ENCODE measurements at places on chromosomes 6 and 20.
A peak's percentile ranks its signal among the peaks of the same experiment; 100 is the strongest.

DNA sequence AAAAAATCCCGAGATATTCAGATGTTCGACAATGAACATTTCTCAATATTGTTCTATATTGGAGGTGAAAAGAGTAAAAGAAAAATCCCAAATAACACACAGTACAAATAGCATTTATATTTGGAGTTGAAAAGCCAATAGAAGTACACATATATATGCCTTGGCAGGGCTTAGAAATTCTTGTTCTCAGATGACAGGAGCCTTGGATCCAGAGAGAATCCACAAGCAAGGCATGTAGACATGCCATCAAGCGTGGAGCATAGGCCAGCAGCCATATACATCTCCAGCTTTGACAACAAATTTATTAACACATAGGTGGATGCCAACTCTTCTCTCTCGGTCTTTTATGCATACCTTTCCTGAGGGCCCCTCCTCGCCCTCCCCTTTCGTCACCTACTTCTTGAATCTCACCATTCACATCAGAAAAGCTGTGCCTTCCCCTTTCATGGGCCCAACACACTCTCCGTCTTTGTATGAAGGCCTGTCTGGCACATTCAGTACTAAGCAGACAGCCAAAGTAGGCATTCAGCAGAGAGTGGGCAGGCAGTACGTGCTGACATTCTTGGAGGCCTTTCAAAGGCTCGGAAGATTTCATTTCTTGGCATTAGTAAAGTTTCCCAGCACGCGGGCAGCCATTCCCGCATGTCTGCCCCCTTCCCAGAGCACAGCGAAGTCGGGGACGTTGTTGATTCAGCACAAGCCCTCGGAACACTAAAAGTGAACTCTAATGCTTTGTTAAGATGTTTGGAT, 18.2 kb downstream of the NEDD9 start:
- DNase-seq = no peak

DNA sequence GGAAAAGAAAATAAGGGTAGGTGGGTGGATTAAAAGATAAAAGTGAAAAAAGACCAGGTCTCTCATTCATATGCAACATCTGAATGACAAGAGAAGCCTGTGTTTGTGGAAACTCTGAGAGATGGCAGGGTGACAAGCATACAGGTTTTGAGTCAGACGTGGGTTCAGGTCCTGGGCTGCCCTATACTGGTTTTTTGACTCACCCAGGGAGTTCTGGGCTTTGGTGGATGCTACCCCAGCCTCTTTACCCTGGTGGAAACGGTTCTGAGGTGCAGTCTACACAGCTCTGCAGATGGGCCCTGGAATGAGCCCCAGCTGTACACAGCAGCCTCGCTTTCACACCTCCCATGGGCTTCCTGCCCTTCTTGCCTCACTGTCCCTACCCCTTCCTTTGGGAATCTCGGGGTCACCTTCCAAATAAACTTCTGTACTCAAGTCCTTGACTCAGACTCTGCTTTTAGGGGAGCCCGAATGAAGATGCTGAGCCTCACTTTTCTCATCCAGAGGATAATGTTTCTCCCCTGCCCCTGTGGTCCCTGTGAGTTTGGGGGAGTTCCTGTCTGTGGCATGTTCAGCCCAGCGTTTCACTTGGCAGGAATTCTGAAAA, 77.7 kb upstream of the CLDN20 start:
- DNase-seq = no peak

- DNase-seq = no peak
Observed at GRCh38 chr6:56807989-56808337, 146.9 kb upstream of the BEND6 start.

GRCh38 chr6:21596145-21596948, 2.8 kb downstream of the SOX4 start:
- DNase-seq = peak; percentile 76

GRCh38 chr20:34632870-34633452, 43.9 kb downstream of the PIGU start:
- no peak for DNase-seq

GRCh38 chr6:170456886-170457698, 96.0 kb downstream of the PSMB1 start:
- DNase-seq = no peak

DNA sequence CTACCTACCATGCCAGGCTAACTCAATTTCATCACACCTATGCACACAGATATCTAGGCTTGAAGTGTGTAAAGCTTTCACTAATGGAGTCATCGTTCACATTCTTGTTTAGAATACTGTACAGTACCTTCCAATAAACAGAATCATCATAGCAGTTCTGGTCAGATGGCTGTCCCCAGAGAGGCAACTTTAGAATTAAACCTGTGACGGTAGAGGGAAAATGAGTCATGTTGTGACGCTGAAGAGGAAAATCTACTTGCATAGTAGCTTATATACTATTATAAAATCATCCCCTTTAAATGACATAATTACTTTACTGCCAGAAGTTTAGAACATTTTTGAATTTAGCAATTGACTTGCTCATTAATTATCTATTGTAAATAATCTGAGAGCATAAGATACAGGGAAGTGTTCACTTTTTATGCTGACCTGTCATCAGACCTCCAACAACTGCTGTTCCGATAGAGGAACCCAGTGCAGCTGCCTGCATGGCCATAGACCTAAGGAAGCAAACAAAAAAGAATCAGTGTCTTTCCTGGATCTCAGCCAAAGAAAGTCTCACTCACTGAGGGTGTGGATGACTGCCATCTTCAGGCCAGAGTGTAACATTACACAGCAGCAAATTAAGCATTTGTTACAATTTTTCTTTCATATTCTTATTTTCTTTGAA, 29.8 kb downstream of the RHAG start:
- DNase-seq = peak; percentile 29

DNA sequence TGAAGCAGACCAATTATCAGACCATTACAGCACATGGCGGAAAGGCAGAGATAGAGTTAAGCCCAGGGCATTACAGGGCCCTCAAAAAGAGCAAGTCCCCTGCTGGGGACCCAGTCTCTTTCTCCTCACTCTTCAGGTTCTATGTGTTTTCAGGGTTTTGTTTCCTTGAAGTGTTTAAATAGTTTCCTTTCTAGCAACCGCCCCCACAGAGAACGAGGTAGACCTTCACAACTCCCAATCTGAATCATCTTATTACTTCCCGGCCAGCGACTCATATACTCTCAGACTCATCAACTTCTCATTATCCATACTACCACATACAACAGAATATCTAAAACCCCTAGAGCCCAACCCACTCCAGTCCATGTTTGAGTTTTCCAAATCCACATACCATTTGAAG, 526.6 kb upstream of the ARID1B start:
- DNase-seq = no peak

DNA sequence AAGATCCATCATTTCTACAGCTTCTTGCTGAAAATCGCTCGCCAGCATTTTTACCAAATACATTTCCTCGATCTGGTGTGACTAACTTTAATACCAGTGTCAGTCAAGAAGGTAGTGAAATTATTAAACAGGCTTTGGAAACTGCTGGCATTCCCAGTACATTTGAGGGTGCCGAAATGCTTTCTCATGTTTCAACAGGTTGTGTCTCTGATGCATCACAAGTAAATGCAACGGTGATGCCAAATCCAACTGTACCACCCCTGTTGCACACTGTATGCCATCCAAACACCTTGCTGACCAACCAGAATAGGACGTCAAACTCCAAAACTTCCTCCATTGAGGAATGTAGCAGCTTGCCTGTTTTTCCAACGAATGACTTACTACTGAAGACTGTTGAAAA, 64.4 kb upstream of the SMIM8 start:
- DNase-seq = no peak

GRCh38 chr6:116316772-116317467, 37.2 kb upstream of the TSPYL1 start:
- DNase-seq = no peak

- no peak for DNase-seq
Observed at GRCh38 chr6:130505808-130506598, 140.2 kb downstream of the TMEM200A start.

DNA sequence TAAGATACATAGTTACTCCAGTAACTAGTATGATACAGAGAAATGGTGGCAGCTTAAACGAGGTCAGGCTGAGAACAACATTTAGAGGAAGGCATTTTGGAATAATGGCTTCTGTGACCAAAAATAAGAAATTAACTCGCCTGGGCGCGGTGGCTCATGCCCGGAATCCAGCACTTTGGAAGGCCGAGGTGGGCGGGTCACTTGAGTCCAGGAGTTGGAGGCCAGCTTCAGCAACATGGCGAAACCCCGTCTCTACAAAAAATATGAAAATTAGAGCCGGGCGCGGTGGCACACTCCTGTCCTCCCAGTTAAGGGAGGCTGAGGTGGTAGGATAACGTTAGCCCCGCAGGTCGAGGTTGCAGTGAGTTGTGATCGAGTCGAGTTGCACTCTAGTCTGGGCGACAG, 1.8 kb downstream of the IGF2R start:
- no peak for DNase-seq

- no peak for DNase-seq
Observed at GRCh38 chr20:24353135-24353690, 116.2 kb upstream of the SYNDIG1 start.

GRCh38 chr6:167221400-167222201, 63.8 kb upstream of the GPR31 start:
- DNase-seq = no peak

GRCh38 chr6:87213364-87213763, 58.0 kb downstream of the ZNF292 start:
- DNase-seq = no peak

GRCh38 chr6:47603995-47604394, 94.4 kb upstream of the ADGRF4 start:
- DNase-seq = no peak

GRCh38 chr20:45626540-45626939, 3.0 kb upstream of the WFDC10A start:
- no peak for DNase-seq

GRCh38 chr6:16721977-16722376, 39.3 kb downstream of the ATXN1 start:
- no peak for DNase-seq

DNA sequence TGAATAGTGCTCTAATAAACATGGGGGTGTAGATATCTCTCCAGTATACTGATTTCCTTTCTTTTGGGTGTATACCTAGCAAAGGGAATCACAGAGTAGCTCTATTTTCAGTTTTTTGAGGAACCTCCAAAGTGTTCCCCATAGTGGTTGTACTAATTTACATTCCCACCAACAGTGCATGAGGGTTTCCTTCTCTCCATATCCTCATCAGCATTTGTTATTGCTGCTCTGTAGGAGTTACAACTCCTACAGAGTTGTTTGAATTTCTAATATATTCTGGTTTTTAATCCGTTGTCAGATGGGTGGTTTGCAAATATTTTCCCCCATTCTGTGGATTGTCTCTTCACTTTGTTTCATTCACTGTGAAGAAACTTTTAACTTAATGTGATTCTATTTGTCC, 207.9 kb downstream of the FUT9 start:
- DNase-seq = no peak

- DNase-seq = no peak
Observed at GRCh38 chr20:16544949-16545348, 28.3 kb downstream of the KIF16B start.

- DNase-seq = no peak
Observed at GRCh38 chr6:91538622-91539021, 951.8 kb upstream of the MAP3K7 start.

DNA sequence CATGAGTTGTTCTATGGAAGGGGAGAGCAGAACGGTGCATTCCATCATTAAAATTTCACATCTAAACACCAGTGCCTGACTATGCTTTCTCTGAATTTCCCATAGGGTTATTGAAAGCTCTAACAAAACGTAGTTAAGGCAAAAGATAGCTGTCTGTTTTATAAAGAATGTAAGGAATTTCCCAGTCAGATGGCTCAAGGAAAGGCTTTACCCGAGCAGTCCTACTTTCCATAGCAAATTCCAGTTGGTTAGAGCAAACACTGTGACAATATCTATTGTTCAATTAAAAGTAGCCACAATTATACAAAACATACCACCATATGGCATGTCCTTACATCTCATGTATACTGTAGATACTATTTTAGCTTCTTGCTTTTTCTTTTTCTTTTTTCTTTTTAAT, 1059.5 kb upstream of the FLRT3 start:
- no peak for DNase-seq

- DNase-seq = peak; percentile 16
Observed at GRCh38 chr6:87391334-87391733, 16.4 kb upstream of the CFAP206 start.

DNA sequence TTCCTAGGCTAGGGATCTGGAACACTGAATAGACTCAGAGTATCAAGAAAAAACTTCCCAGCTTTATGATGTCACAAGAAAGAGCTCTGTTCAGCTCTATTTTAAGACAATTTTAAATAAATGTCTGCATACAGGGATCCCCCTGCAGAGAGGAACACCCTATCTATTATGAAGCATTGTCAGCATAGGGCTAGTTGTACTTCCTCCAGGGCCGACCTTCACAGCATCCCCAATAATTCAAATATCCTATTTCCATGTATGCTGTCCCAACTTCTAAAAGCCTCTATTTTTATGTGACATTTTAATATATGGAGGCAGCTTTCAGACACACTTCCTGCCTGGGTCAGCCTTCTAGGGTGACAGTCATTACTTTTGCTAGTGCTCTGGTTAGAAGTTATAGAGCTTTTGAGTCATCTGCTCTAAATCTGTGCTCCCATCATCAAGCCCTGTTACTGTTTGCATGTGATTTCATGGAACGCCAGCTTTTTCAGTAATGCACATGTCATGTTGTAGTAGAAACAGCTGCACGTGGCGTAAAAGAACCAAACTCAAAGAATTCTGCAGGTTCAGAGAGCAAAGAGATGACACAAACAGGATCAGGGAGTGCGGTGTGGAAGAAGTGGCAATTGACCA, 189.2 kb downstream of the ADGB start:
- DNase-seq = no peak

- no peak for DNase-seq
Observed at GRCh38 chr20:32278199-32278643, 770 bp downstream of the KIF3B start.

DNA sequence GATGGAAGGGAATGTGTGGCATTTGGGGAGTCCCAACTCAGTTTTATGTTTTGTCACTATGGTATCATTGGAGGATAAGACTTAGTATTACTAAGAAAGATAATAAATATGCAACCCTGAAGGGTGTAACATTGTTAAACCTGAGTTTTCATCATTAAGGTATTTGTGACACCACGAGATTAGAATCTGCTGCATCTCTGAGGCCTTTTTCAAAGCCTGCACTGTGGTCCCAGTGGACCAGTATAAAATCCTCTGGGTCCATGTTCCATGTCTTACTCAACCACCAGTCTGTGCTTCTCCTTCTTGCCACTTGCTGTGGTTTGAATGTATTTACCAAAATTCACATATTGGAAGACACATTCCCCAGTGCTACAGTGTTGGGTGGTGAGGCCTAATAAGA, 130.6 kb downstream of the TBX18 start:
- DNase-seq = no peak

DNA sequence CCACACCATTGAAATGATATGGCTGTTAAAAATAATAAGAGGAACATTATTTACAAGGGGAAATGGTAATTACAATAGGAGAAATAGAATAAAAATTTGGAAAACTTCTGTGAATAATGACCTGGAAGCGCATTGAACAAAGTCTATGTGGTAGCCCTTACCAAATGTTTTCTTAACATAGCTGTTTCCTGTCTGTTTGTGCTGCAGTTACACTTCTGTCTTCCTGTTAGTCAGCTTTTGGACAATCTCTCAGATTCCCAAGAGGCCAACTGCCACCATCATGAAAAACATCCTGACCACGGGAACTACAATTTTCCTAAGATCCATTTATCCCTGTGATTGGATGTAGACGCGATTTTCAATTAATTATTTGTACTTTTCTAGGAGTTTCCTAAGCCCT, 754.4 kb upstream of the MARCKS start:
- DNase-seq = no peak

Measured in nephron progenitor cell (in vitro differentiated cells).